ENCODE measurements at places on chromosomes 4 and X.

DNA sequence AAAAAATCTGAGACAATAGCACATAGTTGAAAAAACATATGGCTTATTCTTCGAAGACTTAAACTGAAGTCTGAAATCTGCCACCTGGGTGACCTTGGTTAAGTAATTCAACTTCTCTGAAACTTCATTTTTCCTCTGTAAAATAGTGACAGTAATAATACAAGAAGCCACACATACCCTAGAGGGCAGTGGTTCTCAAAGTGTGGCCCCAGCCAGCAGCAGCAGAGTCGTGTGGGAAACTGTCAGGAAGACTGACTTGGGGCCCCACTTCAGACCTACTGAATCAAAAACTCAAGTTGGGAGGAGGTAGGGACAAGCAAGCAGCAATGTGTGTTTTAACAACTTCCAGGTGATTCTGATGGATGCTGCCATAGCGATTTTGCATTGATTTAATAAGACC, 249.9 kb downstream of the HNRNPD start:
- no peak for DNase-seq

DNA sequence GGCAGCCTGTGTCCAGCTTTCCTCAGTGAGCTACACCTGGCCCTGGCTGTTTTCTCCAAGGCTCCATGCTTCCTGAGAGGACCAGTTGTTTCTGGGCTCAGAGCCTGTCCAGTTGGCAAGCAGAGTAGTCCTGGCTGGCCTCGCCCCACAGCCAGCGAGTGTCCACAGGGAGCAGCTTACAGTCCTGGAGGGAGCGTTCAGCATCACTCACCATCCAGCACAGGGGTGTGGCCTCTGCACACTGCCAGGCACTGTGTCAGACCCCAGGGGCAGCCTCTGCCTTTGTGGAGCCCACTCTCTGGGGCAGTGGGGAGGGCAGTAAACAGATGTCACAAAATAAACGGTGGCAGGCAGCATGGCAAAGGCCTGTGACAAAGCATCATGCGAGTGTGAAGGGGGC, 23.9 kb downstream of the EVC start:
- DNase-seq: no peak

DNA sequence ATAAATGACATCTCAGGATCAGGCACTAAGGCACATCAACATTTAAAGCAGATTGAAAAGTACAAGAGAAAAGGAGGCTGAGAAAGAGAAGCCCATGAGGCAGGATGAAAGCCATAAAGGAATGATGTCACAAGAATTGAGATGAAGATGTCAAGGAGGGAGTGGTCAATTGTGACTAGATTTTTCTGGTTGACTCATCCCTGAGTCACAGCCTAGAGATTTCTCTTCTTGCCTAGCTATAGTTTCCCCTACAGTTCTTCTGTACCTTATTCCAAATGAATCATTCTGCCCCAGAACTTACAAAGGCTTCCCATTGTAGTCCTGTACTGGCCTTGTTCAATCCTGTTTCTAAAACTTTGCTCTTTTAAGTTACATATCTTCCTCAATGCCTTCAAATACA, 3.4 kb upstream of the USP53 start:
- DNase-seq: no peak

- no peak for DNase-seq
Measured at GRCh38 chr4:150242820-150243458, 164.7 kb downstream of the DCLK2 start.

GRCh38 chr4:78213218-78213617, 156.1 kb downstream of the FRAS1 start:
- DNase-seq: no peak

- DNase-seq: no peak
Measured at GRCh38 chrX:103635436-103635835, 6.7 kb downstream of the TCEAL1 start.

DNA sequence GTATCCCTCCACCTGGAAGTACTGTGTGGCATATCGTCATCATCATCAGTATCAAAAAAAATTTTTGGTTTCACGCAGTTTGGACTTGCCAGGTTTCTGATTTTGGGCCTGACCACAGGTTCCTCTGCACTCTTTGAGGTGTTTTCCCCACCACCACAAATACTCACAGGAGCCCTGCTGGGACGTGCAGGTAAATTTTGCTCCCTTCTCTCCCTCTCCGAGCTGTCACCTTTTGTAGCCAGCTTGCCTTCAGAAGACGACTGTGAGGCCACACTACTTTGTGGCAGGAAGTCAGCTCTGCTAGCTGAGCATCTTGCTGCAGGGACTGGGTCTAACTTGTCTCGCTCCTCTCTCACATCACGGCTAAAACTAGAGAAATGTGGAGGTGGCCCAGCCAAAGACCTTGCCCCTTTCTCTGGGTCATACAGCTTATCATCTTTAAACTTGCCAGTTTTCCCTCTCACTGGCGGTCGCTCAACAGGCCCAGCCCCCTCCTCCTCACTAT, 2.8 kb downstream of the PJA1 start:
- DNase-seq: no peak

- DNase-seq: no peak
Measured at GRCh38 chr4:156642161-156642560, 329.4 kb downstream of the PDGFC start.

GRCh38 chrX:79174949-79175644, 30.6 kb downstream of the GPR174 start:
- no peak for DNase-seq

DNA sequence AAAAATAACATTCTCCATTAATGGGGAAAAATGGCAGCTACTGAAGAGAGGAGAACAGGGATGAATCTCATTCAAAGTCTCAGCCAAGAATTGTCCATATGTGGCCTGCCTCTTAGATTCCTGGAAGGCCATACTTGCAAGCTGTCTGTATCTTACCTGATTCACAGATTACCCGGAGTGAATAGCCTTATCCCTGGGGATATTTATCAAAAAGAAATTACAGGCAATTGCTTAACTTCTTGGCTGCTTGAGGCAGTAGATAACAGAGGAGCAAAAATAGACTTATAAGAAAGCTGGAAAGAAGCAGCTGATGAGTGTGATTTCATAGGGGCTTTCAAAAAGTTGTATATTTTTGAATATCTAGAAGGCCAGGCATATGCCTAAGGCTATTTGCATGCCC, 68.8 kb upstream of the PPP1R2C start:
- DNase-seq: no peak

All from mucosa of descending colon (tissue), 3 donors.